ENCODE measurements at places on chromosomes 11 and 22. TPM values are rescaled to one million over a fixed set of nuclear protein-coding genes. Genes with fewer than 3 reads are reported as not detected.

The RIBC2 gene
- 0.41 TPM for total RNA-seq

The SLC15A3 gene
- 3.3 TPM for total RNA-seq

The ESAM gene
- total RNA-seq: 3.7 TPM

The FIBIN gene
- 6.5 TPM for total RNA-seq

The NCAPD3 gene
- 11.0 TPM for total RNA-seq

The PAX6 gene
- total RNA-seq: 11.4 TPM

- DNase-seq: peak; percentile 50
Measured at GRCh38 chr22:30574997-30575671, 669 bp upstream of the GAL3ST1 start.

DNA sequence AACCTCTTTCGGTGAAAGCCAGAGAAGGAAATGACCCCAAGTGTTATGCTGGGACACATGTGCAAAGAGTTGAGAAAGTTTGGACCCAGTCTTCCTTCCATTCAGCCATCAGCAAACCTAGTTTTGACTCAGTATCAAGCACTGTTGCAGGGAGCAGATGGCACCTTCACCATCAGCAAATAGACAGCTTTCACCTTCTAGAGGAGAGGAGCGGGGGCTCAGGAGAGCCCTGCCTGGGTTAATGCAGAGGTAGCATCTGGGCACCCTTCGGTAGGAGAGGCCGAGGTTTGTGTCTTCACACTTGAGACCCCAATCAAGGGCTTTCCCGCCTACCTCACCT is 16.2 kb upstream of the MFRP start:
- no peak for DNase-seq

GRCh38 chr22:39288135-39288898 is 31.1 kb downstream of the RPL3 start:
- DNase-seq: no peak

GRCh38 chr11:82832983-82833382 is 67.2 kb downstream of the PRCP start:
- no peak for DNase-seq

- DNase-seq: no peak
Measured at GRCh38 chr22:26708256-26709009, 51.0 kb downstream of the MIAT start.

GRCh38 chr11:16958833-16959232 is 55.4 kb downstream of the PLEKHA7 start:
- DNase-seq: no peak

DNA sequence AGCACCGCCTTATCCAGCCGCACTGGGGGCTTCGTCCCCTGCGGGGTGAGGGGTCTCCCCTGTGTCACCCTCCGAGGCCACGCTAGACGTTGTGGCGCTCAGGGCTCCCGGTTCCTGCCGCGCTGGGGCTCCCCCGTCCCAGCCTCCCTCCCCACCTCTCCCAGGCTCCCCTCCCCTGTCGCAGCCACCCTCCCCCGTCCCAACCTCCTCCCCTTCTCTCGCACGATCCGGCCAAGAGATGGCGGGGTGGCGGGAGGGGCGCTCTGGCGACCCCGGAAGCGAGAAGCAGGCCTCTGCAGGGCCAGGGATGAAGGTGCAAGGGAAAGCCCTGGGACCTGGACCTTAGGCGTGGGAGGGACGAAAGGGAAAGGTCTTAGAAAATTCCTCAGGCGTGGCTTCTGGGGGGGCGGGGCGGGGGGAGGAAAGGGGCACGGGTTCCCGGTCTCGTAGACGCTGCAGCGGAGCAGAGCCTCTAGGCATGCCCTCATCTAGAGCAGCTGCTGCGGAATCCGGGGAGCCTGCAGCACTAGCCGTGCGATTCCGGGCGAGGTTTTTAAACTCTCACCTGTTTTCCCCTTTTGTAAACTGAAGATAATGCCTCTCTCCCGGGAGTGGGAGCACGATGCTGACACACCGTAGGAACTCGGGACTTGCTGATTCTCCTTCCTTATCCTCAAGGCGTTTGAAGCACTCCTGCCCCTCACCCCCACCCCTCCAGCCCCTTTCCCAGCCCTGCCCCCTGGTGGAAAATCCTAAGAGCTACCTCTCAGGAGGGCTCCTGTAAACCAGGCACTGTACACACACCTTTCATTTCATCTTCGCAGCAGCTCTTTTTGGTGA is 14.4 kb downstream of the KCNJ5 start:
- no peak for DNase-seq

DNA sequence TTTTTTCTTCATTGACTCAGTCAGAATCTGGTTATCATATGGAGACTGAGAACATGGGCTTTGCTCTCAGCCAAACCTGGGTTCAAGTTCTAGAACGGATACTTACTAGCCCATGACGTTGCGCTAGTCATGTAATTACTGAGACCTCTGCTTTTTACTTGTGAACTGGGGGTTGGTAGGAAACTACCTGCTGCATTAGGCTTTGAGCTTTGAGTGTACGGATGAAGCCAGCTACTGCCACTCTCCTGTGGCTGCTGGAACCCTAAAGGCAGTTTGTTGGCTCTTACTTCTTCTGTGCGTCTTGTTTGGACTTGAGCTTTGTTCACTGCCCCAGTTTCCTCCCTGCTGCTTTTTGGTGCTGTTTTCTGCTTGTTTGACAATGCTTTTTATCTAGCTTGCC is 18.1 kb downstream of the PPP6R2 start:
- no peak for DNase-seq

GRCh38 chr11:12666915-12667314 is 7.3 kb upstream of the TEAD1 start:
- DNase-seq: no peak

- DNase-seq: no peak
Measured at GRCh38 chr11:18599739-18600230, at the start of gene MISFA. MISFA (plus strand) TSS chr11:18599789; CDS start chr11:18599929, 140 bp downstream.

DNA sequence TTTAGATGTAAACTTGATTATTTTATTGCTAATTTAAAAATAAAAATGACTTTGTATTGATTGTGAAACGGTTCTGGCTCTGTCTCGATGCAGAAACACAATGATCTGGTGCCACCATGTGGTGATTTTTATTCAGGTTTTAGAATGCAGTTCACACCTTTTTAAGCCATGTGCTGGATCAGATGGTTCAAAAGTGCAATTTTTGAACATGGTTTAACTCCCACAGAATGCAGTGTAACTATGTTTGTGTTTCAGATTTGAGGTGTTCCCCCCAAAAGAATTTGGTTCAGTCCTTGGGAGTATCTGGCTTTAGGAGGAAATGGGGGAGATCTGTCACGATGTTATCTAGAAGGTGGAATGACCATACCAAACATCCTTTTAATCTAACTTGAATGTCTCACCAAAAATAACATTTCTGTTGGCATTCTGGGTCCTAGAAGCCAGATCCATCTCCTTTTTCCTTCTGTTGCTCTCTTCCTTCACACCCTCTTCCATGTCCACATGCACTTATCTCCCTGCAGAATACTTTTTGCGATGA is 7.9 kb downstream of the MRPL16 start:
- peak; percentile 38 for DNase-seq

- no peak for DNase-seq
Measured at GRCh38 chr11:128603752-128604414, 16.5 kb upstream of the ETS1 start.

Measured in frontal cortex (tissue), 4 donors.